ENCODE measurements at places on chromosomes 12 and 14.

DNA sequence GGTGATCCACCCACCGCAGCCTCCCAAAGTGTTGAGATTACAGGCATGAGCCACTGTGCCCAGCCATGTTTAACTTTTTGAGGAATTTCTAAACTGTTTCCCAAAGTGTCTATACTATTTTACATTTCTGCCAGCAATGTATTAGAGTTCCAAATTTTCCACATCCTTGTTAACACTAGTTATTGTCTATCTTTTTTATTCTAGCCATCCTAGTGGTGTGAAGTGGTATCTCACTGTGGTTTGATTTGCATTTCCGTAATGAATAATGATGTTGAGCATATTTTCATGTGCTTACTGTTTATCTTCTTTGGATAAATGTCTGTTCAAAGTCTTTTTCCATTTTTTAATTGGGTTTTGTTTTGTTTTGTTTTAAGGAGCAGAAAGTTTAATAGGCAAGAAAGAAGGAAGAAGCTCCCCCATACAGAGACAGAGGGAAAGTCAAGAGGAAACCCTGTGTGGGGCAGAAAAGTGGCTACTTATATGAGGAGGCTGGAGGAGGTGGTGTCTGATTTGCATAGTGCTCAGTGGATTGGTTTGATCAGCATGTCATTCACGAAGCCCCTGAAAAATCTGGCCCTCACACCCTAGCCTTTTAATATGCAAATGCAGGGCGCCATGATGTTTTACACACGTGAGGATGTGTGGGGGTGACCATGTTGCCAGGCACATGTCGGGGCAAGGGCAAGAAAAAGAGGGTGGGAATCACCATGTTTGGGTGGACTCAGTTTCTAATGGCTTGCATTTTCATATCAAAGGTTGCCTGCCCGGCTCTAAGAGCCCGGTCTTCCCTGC, 14.9 kb downstream of the TXNRD1 start:
- no peak for DNase-seq

GRCh38 chr12:67457778-67458665, 188.9 kb downstream of the CAND1 start:
- no peak for DNase-seq

- DNase-seq: no peak
Observed at GRCh38 chr12:131369094-131369845, 341.6 kb upstream of the SFSWAP start.

DNA sequence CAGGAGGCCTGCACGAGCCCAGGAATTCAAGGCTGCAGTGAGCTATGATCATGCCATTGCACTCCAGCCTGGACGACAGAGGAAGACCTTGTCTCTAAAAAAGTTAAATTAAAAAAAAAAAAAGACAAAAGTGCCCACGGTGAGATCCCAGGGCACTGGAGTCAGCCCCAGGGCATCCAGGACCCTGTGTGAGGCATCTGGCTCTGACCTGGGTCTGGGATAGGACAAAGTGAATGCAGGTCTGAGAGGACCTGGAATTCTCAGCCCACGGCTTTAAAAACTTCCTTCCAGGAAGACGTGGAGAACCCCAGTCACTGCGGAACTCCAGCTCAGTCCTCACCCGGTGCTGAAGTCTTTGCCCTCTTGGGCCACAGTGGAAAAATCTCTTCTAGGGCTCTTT, 33.1 kb downstream of the PHETA1 start:
- no peak for DNase-seq

- DNase-seq: no peak
Observed at GRCh38 chr14:93744176-93744575, 44.1 kb downstream of the PRIMA1 start.

Measured in lung microvascular endothelial cell (primary cell).